ENCODE measurements at places on chromosomes 4 and X. TPM values are rescaled to one million over a fixed set of nuclear protein-coding genes. Genes with fewer than 3 reads are reported as not detected.

Gene CFAP99
- total RNA-seq, result not detected

Gene STX18
- 26.9 TPM for total RNA-seq

Gene SMIM20
- 13.6 TPM for total RNA-seq

Gene GPC4
- total RNA-seq, result 0.54 TPM

Gene ATP2B3
- under 0.01 TPM for total RNA-seq

Gene SMIM10L2A
- total RNA-seq, result under 0.01 TPM

Gene XG
- total RNA-seq, result under 0.01 TPM

Gene AKAP14
- total RNA-seq, result not detected

DNA sequence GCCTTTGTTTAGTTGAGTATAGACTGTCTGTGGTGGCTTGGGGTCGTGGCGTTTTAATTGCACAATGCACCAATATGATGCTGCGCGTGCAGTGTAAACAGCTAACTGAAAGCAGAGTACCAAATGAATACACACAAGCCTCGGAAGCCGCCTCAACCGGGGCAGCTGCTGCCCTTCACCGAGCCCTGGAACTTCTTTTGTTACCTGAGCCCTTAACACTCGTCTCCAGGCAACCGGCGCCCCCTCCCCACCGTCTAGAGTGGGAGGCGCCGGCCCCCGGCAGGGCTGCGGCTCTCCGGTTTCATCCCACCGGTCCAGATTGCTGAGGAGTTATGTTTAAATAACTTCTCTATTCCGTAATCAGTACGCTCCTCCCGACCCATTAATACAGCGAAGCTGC is 173.2 kb upstream of the TBL1X start:
- no peaks in the 10 kb centered on the region for H3K36me3 ChIP-seq
- no peaks in the 10 kb centered on the region for H3K4me1 ChIP-seq
- no peaks in the 10 kb centered on the region for H3K27me3 ChIP-seq
- peak overlapping the region; percentile 35 for H3K4me3 ChIP-seq

GRCh38 chr4:40305328-40306170 is 29.6 kb upstream of the CHRNA9 start:
- peaks cover 12% of the 10 kb centered on the region for H3K27me3 ChIP-seq
- H3K27ac ChIP-seq, result no peak overlapping the region
- no peak overlapping the region for H3K4me3 ChIP-seq
- DNase-seq, result no peak
- H3K36me3 ChIP-seq, result no peaks in the 10 kb centered on the region
- H3K4me1 ChIP-seq, result no peaks in the 10 kb centered on the region

- H3K4me3 ChIP-seq, result no peak overlapping the region
- peak; percentile 78 for DNase-seq
- H3K36me3 ChIP-seq, result no peaks in the 10 kb centered on the region
- no peaks in the 10 kb centered on the region for H3K27me3 ChIP-seq
- H3K27ac ChIP-seq, result 0 out of 2 replicates have a peak overlapping the region, but pooled peaks have one; percentile 13
These were observed 30.0 kb upstream of the ANXA5 start for GRCh38 chr4:121726642-121727268.

DNA sequence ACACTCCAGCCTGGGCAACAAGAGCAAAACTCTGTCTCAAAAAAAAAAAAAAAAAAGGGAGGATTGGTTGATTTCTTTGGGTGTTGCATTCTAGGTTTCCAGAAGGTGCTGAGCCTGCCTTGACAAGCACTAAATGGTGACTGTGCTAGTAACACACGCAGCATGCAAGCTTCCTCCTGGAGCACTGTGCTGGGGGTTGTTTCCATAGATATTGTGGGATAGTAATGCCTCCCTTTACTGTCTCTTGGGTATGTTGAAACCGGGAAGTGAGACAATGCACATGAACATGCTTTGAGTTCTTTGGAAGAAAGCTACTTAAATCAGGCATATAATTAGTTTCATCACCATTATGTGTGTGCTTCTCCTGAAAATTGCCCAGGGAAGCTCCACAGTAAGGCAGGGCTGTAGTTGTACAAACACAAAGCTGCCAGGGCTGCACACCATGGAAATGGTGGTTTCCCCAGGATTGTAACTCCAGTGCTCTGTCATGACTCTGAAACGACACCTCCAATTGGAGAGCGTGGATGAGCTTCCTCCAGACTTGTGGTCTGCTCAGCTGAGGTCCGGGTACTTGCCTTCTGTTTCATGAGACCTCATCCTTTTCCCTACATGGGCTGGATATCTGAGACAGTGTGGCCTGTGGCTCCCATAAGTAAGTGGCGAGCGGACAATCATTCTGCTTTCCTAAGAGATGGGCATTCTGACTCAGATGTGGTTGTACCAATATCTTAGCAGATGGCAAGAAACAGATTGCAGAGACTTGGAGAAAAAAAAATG is 31.5 kb upstream of the STOX2 start:
- DNase-seq, result no peak
- H3K27ac ChIP-seq, result no peak overlapping the region
- no peaks in the 10 kb centered on the region for H3K36me3 ChIP-seq
- H3K27me3 ChIP-seq, result no peaks in the 10 kb centered on the region

GRCh38 chr4:107999932-108000539 is 10.3 kb downstream of the HADH start:
- no peaks in the 10 kb centered on the region for H3K36me3 ChIP-seq
- H3K4me3 ChIP-seq, result no peak overlapping the region
- H3K27me3 ChIP-seq, result no peaks in the 10 kb centered on the region
- no peak for DNase-seq
- H3K27ac ChIP-seq, result no peak overlapping the region
- H3K4me1 ChIP-seq, result peaks cover 8% of the 10 kb centered on the region

DNA sequence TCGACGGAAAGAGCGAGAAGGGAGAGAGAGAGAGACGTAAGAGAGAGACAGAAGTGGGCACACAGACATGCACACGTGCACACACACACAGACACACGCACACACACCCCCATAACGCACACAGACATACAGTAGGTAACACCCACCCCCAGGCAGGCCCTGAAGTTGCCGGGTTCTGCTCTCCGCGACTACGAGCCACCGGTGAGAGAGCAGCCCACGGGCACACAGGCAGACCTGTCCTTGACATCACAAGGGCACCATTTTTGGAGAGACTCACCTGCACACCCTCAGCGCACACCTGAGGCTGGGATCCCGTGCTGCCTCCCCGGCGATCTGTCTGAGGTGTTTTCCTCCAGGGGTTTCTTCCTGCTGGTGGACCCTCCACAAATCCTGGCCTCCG is 1171.0 kb upstream of the PCDH10 start:
- H3K27ac ChIP-seq, result no peak overlapping the region
- H3K36me3 ChIP-seq, result no peaks in the 10 kb centered on the region
- no peak for DNase-seq
- H3K4me3 ChIP-seq, result no peak overlapping the region
- no peaks in the 10 kb centered on the region for H3K27me3 ChIP-seq

DNA sequence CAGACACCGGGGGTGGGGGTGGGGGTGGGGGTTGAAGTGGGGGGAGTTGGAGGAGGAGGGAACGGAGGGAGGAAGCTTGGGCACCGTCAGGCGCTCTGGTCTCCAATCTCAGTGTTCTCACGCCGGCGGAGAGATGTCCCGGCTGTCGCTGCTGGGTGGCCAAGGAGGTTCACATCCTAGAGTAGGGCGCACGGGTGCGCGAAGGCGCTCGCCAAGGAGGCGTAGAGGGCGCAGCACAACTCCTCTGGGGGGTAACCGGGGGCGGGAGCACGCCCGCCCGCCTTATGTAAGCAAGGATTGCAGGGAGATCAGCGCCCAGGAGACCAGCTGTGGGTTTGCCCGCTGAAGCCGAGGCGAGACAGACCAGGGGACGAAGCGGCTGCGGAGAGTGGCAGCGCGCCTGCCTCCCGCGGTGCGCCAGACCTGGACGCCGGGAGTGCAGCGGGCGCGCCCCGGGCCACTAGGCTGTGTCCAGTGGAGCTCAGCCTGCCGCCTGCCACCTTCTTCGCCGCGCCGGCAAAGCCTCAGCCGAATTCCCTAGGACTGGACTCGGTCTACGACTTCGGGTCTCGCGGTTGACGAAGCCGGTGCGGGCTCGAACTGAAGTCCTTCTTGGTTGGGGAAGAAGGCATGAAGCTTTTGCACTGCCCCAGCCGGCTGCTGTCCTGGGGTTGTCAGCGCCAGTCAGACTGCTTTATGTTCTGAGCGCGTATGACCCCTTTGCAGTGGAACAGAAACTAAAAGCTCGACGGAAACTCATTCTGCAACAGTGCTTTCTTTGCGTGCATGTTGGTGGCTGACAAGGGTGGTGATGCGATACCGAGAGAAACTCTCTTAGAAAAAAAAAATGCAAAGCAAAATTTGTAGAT is 707 bp upstream of the UNC5C start:
- no peak overlapping the region for H3K27ac ChIP-seq
- H3K4me1 ChIP-seq, result no peaks in the 10 kb centered on the region
- peak; percentile 19 for DNase-seq
- peaks cover 38% of the 10 kb centered on the region for H3K27me3 ChIP-seq
- no peaks in the 10 kb centered on the region for H3K36me3 ChIP-seq

DNA sequence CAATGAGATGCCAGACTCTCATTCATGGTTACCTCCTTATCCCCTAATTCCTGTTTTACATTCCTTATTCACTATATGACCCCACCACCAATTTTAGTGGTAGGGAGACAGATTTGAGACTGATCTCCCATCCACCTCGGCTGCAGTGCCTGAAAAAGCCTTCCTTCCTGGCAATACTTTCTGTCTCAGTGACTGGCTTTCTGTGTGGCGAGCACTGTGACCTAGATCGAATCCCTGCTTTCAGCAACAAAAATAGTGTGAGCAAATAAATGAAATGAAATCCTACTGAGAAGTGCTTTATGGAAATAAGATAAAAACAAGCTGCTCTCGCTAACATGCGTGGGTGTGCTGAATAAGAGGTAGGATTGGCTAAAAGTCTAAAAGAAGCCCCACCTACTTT is 165.3 kb downstream of the GPM6A start:
- H3K27me3 ChIP-seq, result no peaks in the 10 kb centered on the region
- no peak overlapping the region for H3K27ac ChIP-seq
- no peak for DNase-seq
- no peak overlapping the region for H3K4me3 ChIP-seq
- no peaks in the 10 kb centered on the region for H3K36me3 ChIP-seq
- H3K4me1 ChIP-seq, result no peaks in the 10 kb centered on the region

DNA sequence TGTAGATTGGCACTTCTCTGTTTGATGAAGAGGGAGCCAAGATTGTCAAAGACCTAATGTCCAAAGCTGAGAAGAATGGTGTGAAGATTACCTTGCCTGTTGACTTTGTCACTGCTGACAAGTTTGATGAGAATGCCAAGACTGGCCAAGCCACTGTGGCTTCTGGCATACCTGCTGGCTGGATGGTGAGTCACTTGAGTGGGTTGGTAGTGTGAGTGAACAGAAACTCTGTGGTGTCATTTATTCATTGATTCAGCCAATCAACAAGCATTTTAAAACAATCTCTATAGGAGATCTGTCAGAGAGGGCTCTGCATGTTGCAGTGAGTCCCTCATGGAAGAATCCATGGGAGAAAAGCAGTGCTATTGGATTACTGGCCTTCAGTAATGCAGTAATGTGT is 16.3 kb downstream of the TAF9B start:
- H3K4me3 ChIP-seq, result no peak overlapping the region
- H3K4me1 ChIP-seq, result no peaks in the 10 kb centered on the region
- peak; percentile 63 for DNase-seq
- H3K27me3 ChIP-seq, result no peaks in the 10 kb centered on the region
- H3K36me3 ChIP-seq, result peaks cover 39% of the 10 kb centered on the region

DNA sequence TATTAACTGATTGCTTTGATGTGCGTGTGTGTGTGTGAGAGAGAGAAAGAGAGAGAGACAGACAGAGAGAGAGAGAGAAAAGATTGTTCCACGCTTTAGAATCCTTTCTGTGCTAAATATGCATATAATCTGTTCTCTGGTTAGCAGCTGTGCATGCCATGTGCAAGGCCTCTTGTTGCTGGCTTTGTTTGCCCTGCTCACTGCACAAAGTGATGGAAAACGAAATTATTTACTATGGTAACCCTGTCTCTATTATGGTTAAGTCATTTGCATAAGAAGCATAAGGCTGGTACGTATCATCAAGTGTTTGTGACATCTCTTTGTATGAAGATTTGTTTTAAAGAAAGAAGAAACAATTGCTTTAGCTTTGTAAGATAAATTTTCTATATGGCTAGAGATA is 190.2 kb upstream of the POF1B start:
- H3K27ac ChIP-seq, result no peak overlapping the region
- H3K27me3 ChIP-seq, result no peaks in the 10 kb centered on the region
- H3K4me3 ChIP-seq, result no peak overlapping the region
- no peaks in the 10 kb centered on the region for H3K4me1 ChIP-seq
- no peak for DNase-seq

GRCh38 chrX:3461397-3462165 is 115.1 kb upstream of the MXRA5 start:
- no peaks in the 10 kb centered on the region for H3K27me3 ChIP-seq
- no peaks in the 10 kb centered on the region for H3K4me1 ChIP-seq
- DNase-seq, result peak; percentile 8
- H3K4me3 ChIP-seq, result no peak overlapping the region
- H3K27ac ChIP-seq, result no peak overlapping the region

GRCh38 chr4:72974694-72975487 is 94.6 kb downstream of the COX18 start:
- DNase-seq, result peak; percentile 56
- H3K4me3 ChIP-seq, result no peak overlapping the region
- no peaks in the 10 kb centered on the region for H3K27me3 ChIP-seq
- peaks cover 4% of the 10 kb centered on the region for H3K4me1 ChIP-seq

DNA sequence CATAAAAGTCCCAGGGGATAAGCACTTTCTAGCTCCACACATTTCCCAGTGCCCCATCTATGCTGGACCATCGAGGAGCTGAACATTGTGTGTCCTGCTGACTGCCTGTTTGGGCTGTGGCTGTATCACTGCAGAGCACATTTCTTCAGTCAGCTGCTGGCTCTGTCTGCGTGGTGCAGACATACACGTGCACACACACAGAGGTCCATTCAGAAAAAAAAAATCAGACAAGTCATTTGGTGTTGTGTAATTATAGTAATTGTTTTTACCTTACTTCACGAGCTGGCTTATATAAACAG is 1.1 kb upstream of the PDLIM3 start:
- no peak overlapping the region for H3K27ac ChIP-seq
- H3K27me3 ChIP-seq, result peaks cover 13% of the 10 kb centered on the region
- H3K36me3 ChIP-seq, result no peaks in the 10 kb centered on the region

DNA sequence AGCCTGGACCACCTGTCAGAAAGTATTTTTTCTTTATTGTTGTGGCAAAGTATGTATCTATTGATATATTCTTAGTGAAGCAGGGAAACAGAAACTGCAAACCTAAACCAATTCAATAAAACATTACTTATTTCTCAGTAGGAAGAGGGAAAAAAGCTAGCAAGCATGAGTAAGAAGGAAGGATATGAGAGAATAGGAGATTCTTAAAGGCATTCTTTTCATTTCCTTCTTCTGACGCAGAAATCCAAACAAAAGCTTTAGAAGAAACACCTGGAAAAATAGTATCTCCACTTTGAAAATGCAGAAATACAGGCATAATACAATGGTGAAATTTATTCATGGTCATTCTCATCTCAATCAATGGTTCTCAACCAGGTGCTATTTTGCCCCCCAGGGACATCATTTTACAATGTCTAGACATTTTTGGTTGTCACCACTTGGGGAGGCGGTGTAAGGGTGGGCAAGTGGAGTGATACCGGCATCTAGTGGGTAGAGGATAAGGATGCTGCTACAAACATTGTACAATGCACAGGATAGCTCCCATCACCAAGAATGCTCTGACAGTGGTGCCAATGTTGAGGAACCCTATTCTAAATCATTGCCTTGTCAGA is 21.7 kb upstream of the ATXN3L start:
- H3K27me3 ChIP-seq, result no peaks in the 10 kb centered on the region
- peaks cover 5% of the 10 kb centered on the region for H3K4me1 ChIP-seq

GRCh38 chrX:37873220-37873619 is 25.8 kb upstream of the DYNLT3 start:
- H3K4me1 ChIP-seq, result peaks cover 3% of the 10 kb centered on the region
- no peaks in the 10 kb centered on the region for H3K27me3 ChIP-seq
- no peaks in the 10 kb centered on the region for H3K36me3 ChIP-seq
- H3K27ac ChIP-seq, result no peak overlapping the region
- no peak for DNase-seq
- no peak overlapping the region for H3K4me3 ChIP-seq

GRCh38 chrX:274904-275475 is 6.2 kb upstream of the PLCXD1 start:
- no peaks in the 10 kb centered on the region for H3K36me3 ChIP-seq
- no peaks in the 10 kb centered on the region for H3K27me3 ChIP-seq
- no peak for DNase-seq
- H3K4me3 ChIP-seq, result no peak overlapping the region
